A673 (cell line): ENCODE measurements at places on chromosomes 3 and 15.
A peak's percentile ranks its signal among the peaks of the same experiment; 100 is the strongest.

- DNase-seq = peak; percentile 55
Observed at GRCh38 chr15:82709081-82709420, 624 bp downstream of the AP3B2 start.

DNA sequence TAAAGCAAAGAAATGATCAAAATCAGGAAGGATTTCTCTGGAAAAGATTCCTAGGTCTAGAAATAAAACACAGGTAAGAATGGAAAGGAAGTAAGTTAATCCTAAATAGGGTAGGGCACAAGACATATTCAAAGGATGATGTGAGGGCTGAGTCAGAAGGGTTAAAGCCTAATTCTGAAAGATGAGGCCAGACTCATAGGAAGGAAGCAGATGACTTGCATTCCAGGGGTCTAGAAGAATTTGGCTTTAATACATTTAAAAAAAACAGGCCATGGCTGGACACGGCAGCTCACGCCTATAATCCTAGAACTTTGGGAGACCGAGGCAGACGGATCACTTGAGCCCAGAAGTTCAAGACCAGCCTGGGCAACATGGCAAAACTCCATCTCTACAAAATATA is 3.2 kb downstream of the SSR3 start:
- DNase-seq = no peak

DNA sequence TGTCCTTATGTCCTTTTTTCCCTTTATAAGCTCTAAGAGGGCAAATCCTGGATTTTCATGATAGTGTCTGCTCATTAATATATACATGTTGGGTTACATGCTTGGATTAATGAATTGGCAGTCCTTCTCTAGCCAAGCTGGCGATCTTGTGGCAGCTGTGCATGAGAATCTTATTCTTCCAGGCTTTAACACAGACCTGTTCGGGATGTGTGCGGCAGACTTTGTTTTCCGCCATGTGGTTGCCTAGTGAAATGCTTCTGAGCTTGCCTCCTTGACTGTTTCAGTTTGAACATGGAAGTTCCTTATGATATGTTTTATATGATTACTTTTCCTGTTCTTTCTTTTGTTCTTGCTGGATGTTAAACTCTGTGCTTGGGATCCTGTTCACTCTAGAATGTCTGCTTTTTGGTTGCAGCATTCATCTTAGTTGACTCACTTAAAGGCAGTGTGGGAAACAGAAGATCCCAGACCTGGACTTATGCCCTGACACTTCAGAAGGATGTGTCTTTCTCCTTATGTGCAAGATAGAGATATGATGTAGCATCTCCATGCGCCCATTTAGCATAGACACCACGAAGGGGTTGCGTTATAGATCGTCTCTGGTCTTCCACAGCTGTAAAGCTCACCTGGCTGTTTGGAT is 7.2 kb downstream of the CHCHD6 start:
- no peak for DNase-seq

GRCh38 chr3:178768072-178768864 is 232.0 kb downstream of the KCNMB2 start:
- DNase-seq = no peak

DNA sequence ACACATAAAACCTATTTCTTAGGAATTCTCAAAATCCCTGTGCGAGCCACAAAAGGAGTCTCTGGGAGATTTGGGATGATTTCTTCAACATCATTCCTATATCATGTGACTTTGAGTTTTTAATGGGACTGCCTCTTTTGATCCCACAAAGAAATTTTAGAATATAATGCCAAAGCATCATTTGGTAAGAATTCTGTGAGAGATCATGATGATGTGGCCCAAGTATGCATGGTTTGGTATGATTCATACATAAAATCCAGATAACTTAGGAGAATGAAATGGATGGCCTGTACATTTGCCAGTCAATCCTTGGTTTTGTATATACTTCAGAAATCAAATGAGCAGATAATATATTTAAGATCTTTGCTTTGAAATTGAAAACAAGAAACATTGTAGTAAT is 61.3 kb downstream of the UBE2E2 start:
- no peak for DNase-seq

DNA sequence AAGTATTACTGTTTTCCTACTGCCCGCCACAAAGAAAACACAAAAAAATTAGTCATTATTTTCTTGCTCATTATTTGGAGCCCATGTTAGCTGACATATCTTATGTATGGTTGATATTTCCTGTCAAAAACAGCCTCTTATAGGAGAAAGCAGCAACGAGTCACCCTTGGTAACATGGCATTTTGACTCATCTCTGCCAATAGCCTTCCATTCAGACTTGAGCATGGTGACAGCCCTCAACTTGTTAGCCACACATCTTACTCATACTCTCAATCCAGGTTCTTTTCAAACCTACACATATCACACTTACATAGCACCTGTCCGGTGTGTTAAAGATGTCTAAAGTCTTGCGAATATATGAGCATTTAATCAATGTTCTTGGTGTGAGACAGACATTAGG is 109.4 kb upstream of the SAMMSON start:
- DNase-seq = no peak

- no peak for DNase-seq
Observed at GRCh38 chr3:168124291-168124690, 28.6 kb upstream of the GOLIM4 start.

- no peak for DNase-seq
Observed at GRCh38 chr15:95887666-95888390, 442.7 kb upstream of the NR2F2 start.

DNA sequence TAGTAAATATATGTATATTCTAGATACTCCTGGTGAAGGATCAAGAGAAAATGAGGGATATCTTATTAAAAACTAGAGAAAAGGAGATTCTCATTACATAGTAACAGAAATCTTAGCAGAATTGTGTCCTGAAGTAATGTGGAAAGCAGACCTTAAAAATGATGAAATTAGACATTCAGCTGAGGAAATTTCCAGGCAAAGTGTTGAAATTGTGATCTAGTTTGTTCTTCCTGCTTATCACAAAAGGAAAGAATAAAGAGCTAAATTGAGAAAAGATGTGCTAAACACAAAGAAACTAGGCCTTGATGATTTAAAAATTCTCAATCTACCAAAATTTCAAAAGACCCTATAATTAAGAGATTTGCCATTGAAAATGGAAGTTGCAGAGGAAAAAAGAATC is 362.6 kb upstream of the PLSCR5 start:
- DNase-seq = no peak

- DNase-seq = no peak
Observed at GRCh38 chr3:14145670-14146380, 21.0 kb downstream of the TMEM43 start.
